T47D (cell line): ENCODE measurements at places on chromosomes 11 and 22.

- DNase-seq, result peak; percentile 77
These were observed 11.8 kb upstream of the PLAAT2 start for GRCh38 chr11:63574856-63575602.

GRCh38 chr22:22666307-22667091 is 22.1 kb downstream of the GGTLC2 start:
- peak; percentile 7 for DNase-seq

GRCh38 chr11:43992183-43992582 is 49.7 kb downstream of the C11orf96 start:
- no peak for DNase-seq

DNA sequence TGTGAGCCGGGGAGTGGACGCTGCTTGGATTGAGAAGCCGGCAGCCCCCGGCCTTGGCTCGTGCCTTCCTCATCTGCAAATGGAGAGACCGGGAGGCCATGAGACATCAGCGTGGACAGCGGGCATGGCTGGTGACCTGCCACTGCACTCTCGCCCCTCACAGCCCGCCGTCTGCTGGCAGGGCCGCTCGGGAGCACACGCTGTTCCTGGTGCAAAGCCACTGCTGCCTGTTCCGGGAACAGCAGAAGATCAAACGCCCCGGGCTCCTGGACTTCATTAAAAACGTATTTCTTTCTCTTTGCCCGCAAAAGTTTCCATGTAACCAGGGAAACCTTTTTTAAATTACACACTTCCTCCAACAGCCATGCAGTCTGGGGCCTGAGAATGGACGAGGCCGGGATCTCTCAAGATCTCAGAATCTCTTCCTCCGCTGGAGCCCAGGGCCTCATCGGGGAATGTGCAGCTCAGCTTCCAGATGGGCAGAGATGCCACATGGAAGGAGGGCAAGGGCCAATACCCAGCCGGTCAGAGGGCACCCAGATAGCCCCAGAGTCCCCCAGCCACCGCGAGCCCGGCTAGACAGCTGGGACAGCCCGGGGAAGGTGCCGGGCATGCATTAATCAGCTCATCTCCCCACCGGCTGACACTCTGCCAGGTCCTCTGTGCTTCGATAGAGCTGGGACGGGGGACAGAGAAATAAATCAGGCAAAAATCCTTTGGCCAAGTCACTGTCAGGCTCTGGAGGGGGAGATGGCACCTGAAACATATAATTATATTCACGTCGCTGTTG is 62.8 kb upstream of the PRR5 start:
- DNase-seq, result no peak

DNA sequence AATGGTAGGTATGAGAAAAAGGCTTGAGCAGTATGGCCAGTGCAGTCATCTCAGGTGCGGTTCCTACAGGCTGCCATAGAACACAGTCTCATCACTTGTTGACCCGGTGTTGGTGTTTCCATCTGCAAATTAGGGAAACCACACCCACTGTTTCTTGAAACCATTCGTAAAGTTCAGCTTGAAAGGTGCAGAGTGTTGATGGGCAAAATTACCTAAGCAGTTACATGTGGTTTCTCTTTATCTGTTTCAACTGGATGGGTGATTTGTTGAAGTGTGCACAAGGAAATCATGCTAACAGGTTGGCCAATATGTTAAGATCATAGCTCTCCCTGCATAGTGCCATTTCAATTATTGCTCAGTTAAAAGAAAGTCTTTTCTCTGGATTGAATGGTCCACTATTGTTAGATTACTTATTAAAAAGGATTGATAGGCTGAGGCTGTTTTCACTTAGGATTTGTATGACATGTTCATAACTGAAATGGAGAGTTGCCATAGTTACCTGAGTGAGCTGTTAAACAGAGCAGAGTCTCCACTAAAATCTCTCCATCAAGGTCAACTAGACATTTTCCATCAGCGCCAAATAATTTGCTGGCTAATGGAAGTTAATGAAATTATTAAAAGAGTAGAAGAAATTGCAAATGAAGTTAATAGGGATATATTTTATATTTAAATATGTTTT is 203.1 kb upstream of the MTMR2 start:
- DNase-seq, result no peak

- no peak for DNase-seq
These were observed 176.1 kb downstream of the DBX1 start for GRCh38 chr11:19984048-19984742.

DNA sequence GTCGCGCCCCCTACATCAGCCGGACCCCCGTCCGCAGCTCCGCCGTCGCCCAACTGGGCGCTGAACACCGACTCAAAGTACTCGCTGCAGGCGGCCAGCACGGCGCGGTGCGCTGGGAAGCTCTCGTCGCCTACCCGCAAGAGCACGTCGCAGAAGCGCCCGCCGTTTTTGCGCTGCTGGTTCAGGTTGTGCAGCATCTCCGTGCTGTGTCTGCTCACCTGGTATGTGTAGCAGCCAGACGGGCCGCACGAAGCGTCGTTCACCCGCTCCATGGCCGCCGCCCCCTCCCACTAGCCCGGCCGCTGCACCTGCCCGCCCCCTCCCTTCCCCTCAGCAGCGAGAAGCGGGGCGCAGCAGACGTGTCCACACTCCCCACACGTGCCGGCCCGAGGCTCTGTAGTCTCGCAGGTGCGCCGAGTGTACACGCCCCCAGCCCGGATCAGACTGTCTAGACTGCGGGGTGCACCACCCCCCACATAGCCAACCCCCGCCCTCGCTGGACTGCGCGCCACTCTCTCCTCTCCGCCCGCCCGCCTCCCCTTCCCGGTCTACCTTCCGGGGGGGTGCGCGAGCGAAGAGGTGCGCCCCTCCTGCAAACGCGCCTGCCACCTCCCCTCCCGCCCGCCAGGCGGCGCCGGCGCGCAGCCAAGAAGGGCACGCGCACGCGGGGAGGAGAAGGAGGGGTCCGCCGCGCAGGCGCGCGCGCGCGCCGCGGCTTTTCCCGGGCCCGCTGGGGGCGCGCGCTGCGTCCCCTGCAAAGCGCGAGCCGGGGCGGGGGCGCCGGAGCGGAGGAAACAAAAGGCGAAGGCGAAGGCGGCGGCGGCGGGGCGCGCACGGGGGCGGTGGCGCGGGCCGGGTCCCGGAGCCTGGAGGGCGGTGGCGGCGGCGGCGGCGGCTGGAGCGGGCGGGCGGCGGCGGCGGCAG is 553 bp downstream of the PATZ1 start:
- peak; percentile 90 for DNase-seq

GRCh38 chr11:77813256-77813655 is 7.3 kb downstream of the RSF1 start:
- DNase-seq, result no peak

GRCh38 chr11:88012456-88012855 is 162.8 kb downstream of the RAB38 start:
- no peak for DNase-seq

- DNase-seq, result no peak
These were observed 78.2 kb downstream of the FAM76B start for GRCh38 chr11:95711162-95711944.

- DNase-seq, result no peak
These were observed 16.2 kb upstream of the ACER3 start for GRCh38 chr11:76844511-76844910.

- no peak for DNase-seq
These were observed 63.3 kb downstream of the KCNQ1 start for GRCh38 chr11:2507945-2508749.

DNA sequence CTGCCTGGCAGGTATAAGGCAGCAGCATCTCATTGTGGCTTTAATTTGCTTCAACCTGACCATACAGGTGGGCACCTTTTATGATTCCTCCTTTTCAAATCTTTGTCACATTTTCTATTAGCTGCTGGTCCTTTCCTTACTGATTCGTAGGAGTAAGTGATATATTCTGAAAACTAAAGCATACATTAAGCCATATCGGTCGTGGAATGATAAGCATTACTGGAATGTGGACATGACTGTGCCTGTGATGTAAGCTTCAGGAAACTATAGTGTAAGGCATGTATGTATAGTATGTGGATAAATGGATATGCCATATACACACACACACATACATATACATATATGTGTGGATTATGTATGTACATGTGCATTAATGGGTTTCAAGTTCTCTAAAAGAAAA is 20.8 kb downstream of the YPEL1 start:
- no peak for DNase-seq

DNA sequence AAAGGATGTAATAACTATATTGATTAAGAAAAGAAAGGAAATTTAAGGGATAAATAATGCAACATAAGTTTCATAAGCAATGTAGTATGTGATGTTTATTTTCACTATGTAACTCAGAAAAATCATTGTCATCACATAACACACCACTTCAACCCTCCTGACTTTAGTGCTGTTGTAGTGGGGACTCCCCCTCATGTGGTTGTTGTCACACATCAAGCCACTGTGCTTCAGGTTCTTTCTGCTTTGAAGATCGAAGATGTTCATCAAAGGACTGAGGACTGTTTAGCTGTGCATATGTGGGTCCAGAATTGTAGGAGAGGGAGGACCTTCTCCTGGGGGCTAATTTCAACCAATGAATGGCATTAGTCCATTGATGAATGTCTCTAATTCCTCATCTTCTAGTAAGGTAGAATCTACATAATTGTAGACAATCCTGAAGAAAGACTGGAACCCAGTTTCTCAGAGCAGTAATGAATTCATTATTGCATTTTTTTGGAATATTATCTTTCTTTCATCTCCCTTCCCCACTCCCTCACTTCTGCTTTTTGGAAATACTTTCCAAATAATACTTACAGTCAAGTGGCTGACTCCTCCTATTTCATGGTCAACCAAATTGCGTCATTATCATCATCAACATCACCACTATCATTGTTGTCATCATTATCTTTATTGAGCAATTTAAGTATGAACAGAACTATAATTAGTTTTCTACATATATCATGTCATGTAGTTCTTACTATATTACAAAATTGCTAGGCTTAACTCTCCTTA is 9.8 kb upstream of the CARD16 start:
- DNase-seq, result no peak
